Stimulated activated CD8-positive, alpha-beta memory T cell treated with anti-CD3 and anti-CD28 coated beads, Interleukin-7, amount 100 ng/mL, for 4 hours (primary cell): ENCODE measurements at places on chromosomes 6 and 20.

DNA sequence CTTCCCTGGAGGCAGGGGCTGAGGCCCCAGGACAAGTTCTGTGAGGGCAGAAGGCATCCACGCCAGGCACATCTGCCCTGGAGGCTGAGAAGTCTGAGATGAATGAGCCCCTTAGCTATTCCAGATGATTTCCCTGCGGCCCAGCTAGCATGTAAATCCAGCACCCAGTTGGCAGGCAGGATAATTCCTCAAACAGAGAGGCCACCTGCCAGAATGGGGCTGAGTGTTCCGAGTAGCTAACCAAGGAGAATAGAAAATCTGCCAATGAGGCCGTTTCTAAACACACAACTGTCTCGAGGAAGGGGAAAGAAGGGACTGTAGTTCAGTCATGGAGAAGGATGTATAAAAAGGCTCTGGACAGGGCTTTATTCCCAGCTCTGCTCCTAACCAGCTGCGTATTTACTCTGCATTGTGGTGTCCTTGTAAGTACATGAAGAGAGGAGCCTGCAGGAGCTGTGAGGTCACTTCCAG lies 211.4 kb upstream of the CDYL start:
- no peak for DNase-seq

DNA sequence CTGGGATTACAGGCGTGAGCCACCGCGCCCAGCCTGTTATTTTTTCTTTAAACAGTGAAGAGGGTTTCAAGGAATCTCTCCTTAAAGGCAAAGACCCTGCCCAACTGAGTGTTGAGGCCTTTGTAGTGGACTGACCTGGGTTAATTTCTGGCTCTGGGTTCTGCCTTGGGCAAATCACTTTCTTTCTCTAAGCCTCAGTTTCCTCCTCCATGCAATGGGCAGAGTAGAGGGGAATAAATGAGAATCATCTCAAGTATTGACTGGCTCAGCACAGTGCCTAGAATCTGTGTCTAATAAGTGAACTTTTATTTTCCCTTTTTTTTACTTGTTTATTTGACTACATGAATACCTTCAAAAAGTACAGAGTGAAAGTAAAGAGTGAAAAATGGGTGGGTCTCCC lies 31.0 kb upstream of the SLC9A8 start:
- DNase-seq, result no peak

GRCh38 chr20:24999568-24999967 lies 7.0 kb upstream of the APMAP start:
- DNase-seq, result no peak

GRCh38 chr20:61354901-61355495 lies 102.9 kb downstream of the CDH4 start:
- DNase-seq, result no peak

GRCh38 chr6:76881414-76881813 lies 581.9 kb downstream of the HTR1B start:
- no peak for DNase-seq

- DNase-seq, result no peak
Observed at GRCh38 chr6:135012764-135013163, 41.9 kb downstream of the HBS1L start.

DNA sequence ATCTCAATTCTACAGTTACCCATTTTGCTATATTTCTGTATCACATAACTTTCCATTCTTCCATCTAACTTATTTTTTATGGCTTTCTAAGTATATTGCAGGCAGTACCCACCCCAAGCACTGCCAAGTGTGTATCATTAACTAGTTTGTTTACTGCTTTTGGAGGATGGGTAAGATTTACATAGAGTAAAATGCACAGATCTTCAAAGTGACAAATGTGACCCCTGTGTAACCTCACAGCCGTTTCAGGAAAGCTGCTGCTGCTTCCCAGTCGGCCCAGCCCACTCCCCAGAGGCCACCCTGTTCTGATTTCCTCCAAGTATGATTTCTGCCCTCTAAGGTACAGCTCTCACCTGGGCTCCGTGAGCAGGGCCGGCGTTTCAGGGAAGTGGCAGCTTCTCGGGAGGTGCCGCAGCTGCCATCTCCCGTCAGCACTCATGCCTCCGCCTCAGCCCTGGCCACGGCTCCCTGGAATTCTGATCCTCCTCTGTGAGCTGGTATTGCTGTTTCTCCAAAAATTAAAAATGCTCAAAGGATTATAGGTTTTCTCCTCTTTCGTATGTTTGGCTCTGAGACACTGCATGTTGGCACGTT lies 15.0 kb upstream of the MAP1LC3A start:
- no peak for DNase-seq

GRCh38 chr20:59577037-59577808 lies 27.1 kb upstream of the PHACTR3 start:
- DNase-seq, result no peak

DNA sequence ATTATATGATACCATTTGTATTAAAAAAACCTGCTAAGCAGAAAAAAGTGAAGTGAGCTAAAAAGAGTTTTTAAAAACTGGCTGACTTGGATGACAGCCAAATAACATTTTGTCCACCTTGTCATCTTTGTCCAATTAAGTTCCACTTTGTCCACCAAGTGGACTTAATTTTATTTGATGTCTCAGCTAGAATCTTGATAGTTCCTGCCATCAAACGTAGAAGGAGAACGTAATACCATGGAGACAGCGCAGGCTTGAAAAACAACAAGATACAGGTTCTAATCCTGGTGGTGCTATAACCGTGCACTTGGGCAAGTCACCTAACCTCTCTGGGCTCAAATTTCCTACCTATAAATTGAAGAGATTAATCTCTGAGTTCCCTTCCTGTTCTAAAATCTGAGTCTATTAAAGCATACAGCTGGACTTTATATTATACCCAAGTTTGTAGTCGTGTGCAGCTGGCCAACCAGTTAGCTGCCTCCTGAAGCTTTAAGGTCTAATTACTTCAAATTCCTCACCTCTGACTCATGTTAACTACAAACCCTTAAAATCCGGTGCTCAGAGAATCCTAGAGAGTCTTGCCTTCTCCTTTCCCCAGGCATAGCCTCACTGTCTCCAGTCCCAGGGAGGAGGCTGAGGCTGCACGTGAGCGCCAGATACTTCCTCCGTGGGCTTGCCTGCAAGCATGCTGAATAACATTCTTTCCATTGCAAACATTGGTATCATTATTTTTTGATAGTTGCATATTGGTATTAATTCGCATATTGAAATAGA lies 16.8 kb downstream of the TMEM244 start:
- DNase-seq, result no peak

- peak; percentile 12 for DNase-seq
Observed at GRCh38 chr6:135909737-135910387, 58.4 kb downstream of the PDE7B start.

DNA sequence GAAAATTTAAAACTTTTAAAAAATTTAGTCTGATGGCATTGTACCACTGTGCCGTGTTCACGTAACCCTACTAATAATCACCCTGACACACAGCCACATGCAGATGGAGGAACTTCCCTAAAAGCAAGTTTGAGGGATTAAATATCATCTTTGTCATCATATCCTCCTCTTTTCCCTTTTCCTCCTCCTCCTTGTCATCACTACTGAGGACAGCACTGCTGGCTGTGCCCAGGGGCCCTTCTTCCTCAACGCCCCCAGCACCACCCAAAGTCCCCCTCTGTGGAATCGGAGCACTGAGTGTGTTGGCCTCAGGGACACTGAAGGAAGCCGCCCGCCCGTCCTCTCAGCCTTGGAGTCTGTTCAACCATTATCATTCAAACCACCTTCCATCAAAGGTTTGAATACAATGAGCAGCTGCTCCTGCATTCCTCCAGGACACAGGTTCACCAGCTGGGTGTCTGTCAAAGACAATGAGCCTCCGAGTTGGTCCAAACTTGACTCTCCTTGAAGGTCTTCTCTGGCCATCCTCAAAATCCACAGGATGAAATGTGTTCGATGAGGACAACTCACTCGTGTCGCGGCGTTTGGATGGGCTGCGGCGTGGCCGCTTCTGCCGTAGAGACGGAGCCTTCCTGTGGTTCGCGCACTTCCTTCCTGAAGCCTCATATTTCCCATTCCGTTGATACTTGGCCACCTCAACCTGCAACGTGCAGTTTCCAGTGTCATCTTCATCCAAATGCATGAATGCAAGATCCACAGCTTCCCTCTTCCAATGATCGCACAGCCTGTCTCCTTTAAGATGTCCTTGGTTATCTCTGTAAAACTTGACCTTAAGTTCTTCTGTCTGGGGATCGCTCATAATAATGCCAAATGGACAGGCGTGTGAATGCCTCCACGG lies 23.3 kb downstream of the NQO2 start:
- DNase-seq, result peak; percentile 18

GRCh38 chr6:55009131-55009530 lies 162.6 kb downstream of the FAM83B start:
- no peak for DNase-seq

DNA sequence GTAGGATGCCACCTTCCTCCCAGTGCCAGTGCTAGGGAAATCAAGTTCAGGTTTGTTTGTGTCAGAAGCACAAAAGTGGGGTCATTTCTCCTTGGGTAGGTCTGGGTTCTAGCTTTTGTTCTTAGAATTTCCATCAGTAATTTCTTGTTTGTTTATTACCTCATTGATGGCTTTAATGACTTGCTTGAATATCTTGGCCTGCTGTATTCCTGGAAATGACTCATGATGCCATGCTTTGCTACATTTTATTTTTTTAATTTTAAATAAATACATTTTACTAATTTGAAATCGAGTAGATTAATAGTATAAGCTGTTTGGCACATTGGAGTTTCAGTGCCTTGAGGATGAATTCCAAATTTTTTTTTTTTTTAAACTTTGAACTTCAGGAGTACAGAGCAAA lies 189.6 kb downstream of the JARID2 start:
- DNase-seq, result no peak

- DNase-seq, result no peak
Observed at GRCh38 chr6:43873806-43874714, 104.0 kb downstream of the VEGFA start.

GRCh38 chr6:4889701-4890100 lies 113.5 kb downstream of the CDYL start:
- no peak for DNase-seq

DNA sequence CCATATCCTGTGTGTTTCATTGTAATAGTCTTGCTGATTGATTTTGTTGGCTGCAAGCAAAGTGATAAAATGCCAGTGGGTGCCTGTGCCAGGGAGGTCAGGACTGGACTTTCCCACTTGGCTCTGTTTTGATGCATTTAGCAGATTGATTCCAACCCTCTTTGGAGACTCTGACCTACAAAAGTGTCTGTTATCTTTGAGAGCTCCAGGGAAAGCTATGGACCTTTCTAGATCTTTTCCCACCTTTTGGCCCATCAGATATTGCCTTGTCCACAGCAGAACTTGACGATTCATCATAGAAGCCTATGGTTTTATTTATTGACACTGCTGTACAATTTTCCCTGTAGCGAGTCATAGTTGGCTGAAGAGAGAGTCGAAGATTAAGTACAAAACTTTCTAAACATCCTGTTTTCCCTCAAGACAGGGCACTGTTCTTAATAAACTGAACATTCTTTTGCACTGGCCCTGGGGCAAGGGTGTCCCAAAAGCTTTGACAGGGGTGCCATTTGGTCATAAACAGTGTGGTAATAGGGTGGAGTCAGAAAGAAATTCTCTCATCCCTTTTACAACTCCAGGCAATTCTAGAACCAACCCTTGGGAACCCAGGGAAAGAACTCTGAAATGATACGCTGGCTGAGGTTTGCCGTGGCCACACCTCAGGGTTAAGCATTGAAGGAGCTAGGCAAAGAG lies 53.7 kb downstream of the E2F3 start:
- DNase-seq, result no peak

DNA sequence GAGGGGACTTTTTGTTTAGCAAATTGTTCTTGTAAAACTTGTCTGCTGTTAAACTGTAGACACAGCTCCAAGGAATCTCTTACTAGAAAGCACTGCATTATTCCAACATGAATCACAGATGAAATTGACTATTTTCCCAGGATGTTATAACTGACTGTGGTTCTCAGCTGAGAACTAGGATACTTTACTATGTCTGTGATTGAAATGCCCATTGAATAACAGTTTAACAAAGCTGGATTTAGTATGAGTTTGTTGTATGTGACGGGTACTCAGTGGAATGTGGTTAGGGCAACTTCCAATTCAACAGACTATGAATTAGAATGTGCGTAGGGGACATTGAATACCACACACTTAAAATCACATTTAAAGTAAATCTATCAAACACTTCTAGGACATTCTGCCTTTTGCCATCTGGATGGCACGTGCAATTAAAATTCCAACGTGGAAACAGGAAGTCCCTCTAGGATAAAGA lies 193.4 kb upstream of the PREP start:
- DNase-seq, result no peak

GRCh38 chr6:142523515-142524375 lies 221.9 kb downstream of the ADGRG6 start:
- DNase-seq, result no peak

DNA sequence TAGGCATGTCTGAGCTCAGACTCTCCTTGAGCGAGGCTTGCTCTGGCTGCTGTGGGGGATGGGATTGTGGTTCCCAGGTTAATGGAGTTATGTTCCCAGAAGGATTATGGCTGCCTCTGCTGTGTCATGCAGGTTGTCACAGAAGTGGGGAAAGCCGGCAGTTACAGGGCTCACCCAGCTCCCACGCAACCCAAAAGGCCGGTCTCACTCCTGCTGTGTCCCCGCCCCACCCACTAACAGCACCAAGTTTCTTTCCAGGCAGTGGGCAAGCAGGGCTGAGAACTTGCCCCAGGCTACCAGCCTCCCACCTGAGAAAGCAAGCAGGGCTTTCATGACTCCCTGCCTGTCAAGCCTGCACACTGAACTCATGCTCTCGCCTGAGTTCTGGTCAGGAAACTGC lies 750.5 kb downstream of the FRK start:
- no peak for DNase-seq
